ENCODE measurements at places on chromosomes 12 and 14.

- DNase-seq, result no peak
Measured at GRCh38 chr14:103530390-103530789, 1.4 kb downstream of the TRMT61A start.

DNA sequence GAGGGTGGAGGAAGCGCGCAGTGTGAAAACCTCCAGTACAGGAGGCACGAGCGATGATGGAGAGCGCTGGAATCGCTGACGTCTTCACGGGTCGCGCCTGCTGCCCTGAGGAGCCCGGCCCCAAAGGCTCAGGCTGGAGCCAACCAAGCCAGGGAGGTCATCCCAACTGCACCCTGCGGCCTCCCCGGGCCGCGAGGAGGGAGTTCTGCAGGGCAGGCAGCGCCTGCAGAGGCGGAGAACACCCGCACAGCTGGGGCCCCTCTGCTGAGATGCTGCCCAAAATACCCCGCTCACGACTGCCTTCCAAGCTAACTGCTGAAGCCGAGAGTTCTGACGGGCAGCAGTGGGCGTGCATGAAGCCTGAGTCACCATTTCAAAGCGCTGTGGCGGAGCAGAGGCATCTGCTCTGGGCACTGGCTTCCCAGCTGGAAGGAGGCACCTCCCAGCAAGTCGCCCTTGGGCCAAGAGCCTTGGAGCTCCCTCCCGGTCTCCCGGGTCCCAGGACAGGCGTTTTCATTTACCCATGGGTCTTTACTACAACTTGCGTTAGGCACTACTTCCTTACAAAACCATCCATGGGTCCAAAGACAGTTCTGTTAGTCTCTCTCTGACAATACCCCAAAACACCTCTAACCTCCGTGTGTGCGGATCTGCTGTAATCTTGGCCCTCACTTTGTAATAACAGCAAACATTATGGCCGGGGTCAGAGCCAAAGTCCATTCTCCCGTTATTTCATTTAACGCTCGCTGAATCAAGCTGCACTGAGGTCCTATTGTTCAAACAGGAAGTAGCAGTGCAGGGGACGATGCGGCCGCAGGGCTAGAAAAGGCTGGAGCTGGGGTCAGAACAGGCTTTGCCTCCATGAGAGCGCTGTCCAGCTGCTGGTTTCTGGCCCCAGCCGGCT, 60.1 kb upstream of the RIMBP2 start:
- peak; percentile 48 for DNase-seq

- no peak for DNase-seq
Measured at GRCh38 chr14:89479802-89480201, 62.8 kb upstream of the FOXN3 start.

GRCh38 chr12:95699579-95699978, 91.0 kb downstream of the NTN4 start:
- DNase-seq, result no peak

DNA sequence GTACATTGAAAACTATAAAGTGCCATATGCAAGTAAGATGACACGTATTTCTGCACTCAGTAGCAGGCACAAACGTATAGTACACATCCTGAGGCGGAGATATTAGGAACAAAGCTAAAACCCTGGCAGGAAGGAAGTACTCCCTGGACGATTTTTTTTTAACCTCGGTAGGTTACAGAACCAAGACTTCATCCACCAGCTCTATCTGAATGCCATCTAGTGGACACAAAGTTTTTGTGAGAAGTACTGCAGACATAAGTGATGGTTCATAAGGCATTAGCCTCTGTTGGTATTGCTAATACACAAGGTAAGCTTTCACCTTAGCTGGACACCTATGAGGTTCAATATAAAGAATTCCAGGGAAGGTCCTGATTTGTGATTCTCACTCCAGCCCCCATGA, 83.0 kb upstream of the CCDC196 start:
- DNase-seq, result no peak

DNA sequence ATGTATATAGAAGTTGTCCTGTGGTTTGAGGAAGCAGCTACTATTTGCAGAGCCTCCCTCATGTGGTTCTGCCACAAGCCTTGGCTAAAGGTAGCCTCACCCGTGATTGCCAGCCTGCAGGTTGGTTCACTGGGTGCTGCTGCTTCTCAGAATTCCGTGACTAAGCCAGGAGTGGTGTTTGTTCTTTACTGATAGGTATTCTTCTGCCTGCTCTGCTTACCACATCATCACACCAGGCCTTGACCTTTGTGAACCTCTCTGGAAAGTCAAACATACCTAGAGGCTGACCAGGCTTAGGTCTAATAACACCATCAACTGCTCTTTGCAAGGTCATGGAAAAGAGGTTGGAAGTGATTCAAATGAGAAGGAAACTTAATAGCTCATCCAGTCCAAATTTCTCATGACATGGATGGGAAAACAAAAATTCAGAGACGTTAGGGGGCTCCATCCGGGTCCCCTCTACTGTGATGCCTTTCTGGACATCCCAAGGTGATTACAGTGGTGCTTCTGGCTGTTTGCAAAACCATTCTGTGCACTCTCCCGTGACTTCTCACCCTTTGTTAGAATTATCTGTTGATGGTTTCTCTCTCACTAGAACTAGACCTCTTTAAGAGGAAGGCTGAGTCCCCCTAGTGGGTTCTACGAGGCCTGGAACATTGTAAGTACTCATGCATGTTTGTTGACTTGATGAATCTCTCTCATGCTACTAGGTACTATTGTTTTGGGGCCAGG, 8.5 kb upstream of the SOCS2 start:
- no peak for DNase-seq

GRCh38 chr14:57058319-57058718, 210.4 kb downstream of the EXOC5 start:
- no peak for DNase-seq

- DNase-seq, result no peak
Measured at GRCh38 chr12:78331753-78332152, 501.1 kb downstream of the NAV3 start.

GRCh38 chr14:36989806-36990205, 182.6 kb downstream of the SLC25A21 start:
- DNase-seq, result no peak

DNA sequence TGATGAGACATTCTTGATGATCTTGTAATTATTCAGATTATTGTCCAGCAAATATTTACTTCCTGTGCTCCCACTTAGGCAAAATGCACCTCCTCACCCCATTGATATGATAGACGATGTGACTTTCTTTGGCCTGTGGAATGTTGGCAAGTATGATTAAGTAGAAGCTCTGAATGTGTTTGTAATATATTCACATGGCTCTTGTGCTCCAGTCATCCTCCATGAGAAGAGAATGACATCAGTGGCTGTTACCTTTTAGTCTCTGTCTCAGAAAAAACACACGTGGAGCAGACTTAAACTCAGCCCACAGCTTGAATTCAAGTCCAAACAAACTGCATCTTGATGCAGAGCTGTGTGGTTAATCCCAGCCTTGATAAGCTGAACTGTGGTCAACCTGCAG, 984.3 kb upstream of the FBXO33 start:
- no peak for DNase-seq

DNA sequence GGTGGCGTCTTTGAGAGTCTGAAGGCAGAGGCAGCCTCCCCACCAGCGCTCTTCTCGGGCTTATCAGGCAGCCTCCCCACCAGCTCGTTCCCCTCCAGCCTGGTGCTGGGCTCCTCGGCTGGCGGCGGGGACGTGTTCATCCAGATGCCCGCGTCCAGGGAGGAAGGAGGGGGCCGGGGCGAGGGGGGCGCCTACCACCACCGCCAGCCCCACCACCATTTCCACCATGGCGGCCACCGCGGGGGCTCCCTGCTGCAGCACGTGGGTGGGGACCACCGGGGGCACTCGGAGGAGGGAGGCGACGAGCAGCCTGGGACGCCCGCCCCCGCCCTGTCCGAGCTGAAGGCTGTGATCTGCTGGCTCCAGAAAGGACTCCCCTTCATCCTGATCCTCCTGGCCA, 11.8 kb downstream of the RNFT2 start:
- DNase-seq, result no peak

GRCh38 chr12:120960657-120961056, 17.7 kb upstream of the HNF1A start:
- no peak for DNase-seq

GRCh38 chr12:47913081-47913480, 8.3 kb upstream of the VDR start:
- no peak for DNase-seq

DNA sequence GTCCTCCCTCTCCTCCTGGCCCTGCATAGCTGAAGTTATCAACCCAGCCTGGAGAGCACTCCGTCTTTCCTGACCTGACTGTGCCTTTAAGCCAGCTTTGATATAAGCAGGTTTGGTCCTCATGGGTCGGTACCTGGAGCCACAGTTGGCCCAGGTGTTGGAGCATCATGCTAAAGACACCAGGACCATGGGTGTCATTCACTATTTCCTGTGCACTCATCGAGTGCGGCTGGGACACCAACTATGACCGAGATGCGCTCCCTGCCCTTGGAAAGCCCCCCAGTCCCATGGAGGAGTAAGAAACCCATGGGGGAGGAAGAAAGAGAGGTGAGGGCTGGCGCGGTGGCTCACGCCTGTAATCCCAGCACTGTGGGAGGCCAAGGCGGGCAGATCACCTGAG, 78.9 kb upstream of the CCND2 start:
- no peak for DNase-seq

- DNase-seq, result no peak
Measured at GRCh38 chr12:123071857-123072256, 79.0 kb downstream of the PITPNM2 start.

DNA sequence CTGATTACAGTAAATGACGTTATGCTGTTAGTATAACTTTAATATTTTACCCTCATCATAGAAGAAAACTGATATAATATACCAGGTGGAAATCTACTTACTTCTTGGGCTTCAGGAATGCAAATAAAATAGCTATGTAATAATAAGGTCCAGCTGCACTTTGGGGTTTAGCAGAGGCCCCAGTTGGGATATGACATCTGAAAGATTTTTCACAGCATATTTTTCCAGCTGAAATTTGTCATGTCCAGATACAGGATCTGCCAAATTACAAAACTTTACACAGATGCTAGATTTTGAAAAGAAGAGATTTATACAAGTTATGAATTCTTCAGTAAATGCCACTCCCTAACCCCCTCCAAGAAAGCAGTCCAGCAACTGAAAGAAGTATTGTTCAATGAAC, 29.2 kb upstream of the DCN start:
- no peak for DNase-seq

DNA sequence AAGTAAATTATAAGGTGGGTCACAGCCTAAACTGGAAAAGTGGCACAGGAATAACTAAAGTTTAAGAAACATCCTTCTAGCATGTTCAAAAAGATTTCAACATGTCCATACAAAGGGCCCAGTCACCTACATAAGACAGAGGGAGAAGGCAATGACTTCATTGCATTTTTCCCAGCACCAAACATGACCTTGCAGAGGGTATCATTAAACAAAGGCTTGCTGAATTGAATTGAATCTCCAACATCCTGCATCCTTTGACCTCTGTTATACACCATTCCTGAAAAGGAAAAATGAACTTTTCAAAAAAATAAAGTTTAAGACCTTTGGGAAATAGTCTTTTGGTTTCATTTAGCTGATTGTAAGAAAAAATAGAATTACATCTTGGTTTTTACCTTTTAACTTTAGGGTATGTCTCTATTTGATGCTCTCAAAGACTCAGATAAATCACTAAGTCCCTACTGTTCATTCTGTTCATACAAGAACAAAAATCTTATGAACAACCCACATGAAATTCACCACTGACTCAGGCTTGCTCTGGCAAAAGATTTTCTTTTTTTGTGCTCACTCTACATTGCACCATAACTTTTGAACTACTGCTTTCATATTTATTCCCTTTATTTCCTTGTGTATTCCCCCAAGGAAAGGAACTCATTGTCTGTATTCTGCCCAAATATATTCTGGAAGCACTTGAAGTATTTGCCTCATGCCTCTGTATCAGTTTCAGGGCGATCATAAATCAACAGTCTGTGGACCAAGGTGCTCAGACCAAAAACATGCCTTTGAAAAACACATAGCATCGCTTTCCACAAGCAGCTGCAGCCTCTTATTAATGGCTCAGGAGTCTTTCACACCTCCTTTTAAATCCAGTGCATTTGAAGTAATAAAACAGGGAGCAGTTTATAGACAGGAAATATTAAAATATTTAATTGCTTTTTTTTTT, 121.7 kb downstream of the DUSP6 start:
- no peak for DNase-seq
